ENCODE measurements at places on chromosomes 7 and 10.

- no peak for DNase-seq
Measured at GRCh38 chr7:33753881-33754525, 151.3 kb upstream of the BMPER start.

GRCh38 chr10:49744924-49745605, 17.1 kb downstream of the OGDHL start:
- DNase-seq: peak; percentile 80

GRCh38 chr10:21304198-21304597, 221.3 kb downstream of the SKIDA1 start:
- no peak for DNase-seq

- DNase-seq: no peak
Measured at GRCh38 chr10:51170518-51171245, 96.4 kb downstream of the PRKG1 start.

- no peak for DNase-seq
Measured at GRCh38 chr10:114499630-114500190, 95.4 kb upstream of the AFAP1L2 start.

- DNase-seq: no peak
Measured at GRCh38 chr7:26250239-26250638, 41.4 kb upstream of the SNX10 start.

DNA sequence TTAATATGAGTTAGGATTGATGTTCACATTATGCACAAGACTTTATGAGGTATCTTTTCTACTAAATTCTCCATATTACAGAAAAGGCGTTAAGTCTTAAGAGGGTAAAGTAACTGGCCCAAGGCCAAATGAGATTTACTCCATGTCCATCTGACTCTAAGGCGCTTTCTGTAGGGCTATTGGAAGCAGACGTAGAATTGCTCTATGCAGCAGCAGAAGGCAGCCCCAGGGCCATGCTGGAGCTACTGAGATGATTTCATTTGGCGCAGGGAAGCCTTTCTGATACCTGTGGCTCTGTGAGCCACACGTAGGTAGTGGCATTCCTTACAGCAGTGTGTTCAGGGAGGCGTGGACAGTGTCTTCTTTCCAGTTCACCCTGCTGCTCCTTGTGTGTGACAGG, 133.1 kb downstream of the SH2D4B start:
- no peak for DNase-seq

DNA sequence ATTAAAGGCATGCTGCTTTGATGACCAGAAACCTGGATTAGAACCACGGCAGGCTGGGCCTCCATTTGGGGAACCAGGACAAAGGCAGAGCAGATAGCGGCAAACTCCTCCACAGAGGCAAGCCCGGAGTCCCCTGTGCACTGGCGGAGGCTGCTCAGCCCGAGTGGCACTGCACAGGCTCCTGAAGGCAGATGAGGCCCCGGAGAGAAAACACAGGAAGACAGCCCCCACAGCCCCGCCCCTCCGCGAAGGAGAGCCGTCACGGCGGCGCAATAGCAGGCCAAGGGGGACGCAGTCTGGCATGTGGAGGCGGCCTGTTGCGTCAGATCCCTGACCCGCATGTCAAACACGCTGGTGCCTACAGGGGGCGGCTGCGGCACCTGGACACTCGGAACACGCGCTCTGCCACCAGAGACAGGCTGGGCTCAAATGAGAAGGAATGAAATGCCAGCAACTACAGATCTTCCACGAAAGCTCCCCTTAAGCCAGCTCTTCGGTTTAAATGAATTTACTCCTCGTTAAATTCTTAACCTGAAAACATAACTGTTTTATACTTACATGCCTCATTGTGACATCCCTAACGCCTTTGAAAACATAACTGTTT, 128.5 kb downstream of the MAD1L1 start:
- DNase-seq: peak; percentile 98

GRCh38 chr7:50828801-50829200, 46.1 kb upstream of the GRB10 start:
- DNase-seq: no peak

DNA sequence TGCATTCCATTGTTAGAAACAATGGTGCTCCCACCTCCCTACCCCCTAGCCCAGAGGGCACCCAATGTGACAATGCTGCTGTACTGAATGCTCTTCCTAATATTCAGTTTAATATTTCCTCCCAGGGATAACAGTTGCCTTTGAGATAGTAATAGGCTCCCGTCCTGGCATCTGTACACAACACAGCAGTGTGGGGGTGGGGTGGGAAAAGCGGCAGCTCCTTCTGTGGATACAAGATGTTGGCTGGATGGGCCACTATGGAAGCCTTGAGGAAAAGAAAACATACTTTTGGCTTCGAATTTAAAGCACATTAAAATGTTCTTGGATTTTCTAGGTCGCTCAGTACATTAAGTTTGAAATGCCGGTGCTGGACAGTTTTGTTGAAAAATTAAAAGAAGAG, 9.2 kb upstream of the ZNF22 start:
- DNase-seq: no peak

GRCh38 chr10:114859222-114859621, 37.6 kb downstream of the FHIP2A start:
- DNase-seq: no peak

DNA sequence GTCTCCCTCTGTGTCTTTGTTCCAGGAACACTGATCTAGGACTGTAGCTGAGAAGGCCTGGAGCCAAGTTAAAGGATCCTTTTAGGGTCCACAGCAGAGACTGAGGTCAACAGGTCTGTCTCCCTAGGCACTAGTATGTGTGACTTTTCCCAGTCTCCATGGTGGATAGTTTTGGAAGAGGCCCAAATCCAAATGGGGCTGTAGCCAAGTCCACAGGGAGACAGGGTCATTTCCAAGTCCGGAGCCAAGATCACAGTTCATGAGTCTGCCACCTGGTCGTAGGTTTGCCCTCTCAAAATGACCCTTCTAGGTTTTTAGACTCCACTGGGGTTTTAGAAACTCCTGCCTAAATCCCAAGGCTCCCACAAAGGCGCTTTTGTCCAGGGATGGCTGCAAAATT, 16.8 kb downstream of the ZNF277 start:
- no peak for DNase-seq

DNA sequence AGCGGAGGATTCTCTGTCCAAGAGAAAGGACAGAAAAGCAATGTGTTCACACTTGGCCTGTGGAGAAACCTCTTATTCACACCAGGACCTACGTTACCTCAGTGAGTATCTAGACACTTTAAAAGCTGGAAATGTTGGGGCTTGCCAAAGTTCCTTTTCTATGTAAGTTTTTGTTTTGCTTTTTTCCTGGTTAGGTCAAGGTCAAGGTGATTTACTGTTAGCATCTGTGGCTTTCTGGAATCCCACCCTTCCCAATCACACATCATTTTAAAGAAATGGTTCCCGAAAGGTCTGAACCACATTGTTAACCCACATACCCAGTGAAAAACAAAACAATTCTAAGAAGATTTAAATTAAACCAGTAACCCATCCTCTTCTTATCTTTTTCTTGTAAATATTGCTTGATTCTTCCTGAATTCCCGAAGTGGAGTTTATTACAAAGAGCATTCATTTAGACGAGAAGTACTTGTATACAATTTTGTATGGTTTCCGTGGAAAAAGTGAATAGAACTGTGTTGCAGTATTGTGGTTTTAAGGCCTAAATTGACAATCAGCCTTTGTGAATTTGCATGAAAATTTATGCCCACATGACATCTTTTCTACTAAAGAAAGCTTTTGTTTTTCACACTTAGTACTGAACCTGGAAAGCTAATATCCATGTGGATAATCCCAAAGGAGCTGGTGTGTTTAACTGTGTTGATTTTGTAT, 827.0 kb upstream of the IGFBP3 start:
- DNase-seq: no peak

- no peak for DNase-seq
Measured at GRCh38 chr10:91347529-91347928, 62.6 kb upstream of the HECTD2 start.

GRCh38 chr7:1705856-1706255, 35.8 kb downstream of the ELFN1 start:
- peak; percentile 48 for DNase-seq

GRCh38 chr7:148809856-148810255, 74.2 kb downstream of the EZH2 start:
- peak; percentile 55 for DNase-seq

DNA sequence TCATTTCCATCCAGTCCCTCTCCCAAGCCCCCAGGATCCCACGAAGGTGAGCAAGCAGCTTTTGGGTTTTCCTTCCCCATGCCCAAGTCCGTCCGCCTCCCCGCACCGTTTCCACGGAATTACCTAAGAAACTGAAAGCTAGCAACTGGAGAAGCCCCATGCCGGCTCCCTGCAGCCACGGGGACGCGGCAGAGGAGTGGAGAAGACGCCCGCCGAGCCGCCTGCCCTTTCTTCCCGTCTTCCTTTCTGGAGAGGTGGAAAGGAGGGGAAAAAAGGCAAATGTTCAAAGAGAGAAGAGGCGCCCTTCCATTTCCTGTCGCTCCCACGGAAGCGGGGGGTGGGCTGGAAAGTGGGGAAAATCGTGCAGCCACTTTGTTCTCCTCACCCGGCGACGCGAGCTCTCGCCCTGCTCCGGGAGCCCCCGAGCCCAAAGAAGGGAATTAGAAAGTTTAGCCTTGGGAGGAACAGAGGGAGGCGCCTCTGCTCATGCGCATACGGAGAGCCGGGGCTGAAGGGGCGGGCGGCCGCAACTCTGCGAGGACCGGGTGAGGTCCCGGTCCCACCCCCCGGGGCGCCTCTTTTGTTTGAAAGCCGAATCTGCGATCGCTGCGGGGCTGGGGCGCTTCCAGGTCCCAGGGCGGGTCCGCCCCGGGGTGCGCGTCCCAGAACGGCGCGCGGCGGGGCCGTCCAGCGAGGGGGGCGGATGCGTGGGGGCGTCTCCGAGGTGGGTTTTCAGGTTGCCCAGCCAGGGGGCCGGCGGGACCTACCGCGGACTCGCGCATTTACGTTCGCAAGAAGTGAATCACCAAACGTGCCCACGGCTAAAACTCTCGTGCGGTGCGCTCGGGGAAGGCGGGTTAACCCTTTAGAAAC, at the start of gene LAMB1:
TSS of gene LAMB1 (minus strand) at position 436 of the 873 bp plus-strand sequence. CDS start at position 160, 276 bp downstream.
- DNase-seq: peak; percentile 94

- no peak for DNase-seq
Measured at GRCh38 chr7:87082675-87083074, 23.2 kb upstream of the ELAPOR2 start.

GRCh38 chr7:151796871-151797537, 79.9 kb downstream of the PRKAG2 start:
- no peak for DNase-seq

DNA sequence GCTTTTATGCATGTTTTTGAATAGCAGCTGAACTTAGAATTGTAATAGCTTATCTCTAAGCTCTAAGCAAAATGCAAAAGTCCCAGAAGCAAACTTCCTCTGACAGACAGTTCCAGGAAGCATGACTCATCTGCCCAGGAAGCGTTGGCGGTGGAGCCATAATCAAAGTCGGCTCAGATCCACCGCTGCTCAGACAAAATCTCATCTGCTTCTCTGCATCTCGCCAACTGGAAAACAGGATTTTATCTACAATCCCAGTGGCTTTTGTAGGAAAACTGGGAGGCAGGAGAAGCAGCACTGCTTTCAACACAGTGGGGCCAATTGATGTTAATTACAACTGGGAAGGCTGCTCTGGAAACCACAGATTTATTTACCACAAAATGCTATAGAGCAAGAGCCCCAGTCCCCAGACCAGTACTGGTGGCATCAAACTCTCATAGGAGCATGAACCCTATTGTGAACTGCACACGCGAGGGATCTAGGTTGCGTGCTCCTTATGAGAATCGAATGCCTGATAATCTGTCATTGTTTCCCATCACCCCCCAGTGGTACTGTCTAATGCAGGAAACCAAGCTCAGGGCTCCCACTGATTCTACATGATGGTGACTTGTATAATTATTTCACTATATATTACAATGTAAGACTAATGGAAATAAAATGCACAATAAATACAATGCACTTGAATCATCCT, 99.9 kb downstream of the CUBN start:
- DNase-seq: no peak

DNA sequence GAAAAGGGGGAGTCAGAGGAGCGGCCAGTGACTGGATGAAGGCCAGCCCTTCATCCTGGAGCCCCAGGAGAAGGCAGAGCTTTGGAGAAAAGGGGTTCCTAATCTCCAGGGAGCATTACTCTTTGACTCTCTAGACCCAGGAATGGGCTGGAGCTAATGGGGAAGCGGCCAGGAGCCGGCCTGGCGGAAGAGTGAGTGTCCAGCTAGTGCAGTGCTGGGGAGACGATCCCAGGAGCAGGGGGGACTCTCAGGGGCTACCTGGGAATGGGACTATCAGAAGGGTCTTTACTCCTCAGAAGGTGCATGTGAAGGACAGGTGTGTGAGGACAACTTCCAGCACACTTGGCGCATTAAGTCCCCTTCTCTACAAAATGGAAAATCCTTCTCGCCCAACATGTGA, 2.4 kb upstream of the PAX2 start:
- DNase-seq: peak; percentile 35

GRCh38 chr7:44376429-44377133, 51.2 kb upstream of the CAMK2B start:
- peak; percentile 7 for DNase-seq

- no peak for DNase-seq
Measured at GRCh38 chr7:42180806-42181205, 56.2 kb downstream of the GLI3 start.
